ENCODE measurements at places on chromosomes 6 and 20.

- no peak for DNase-seq
These were observed 1297.5 kb upstream of the CITED2 start for GRCh38 chr6:140671926-140672325.

DNA sequence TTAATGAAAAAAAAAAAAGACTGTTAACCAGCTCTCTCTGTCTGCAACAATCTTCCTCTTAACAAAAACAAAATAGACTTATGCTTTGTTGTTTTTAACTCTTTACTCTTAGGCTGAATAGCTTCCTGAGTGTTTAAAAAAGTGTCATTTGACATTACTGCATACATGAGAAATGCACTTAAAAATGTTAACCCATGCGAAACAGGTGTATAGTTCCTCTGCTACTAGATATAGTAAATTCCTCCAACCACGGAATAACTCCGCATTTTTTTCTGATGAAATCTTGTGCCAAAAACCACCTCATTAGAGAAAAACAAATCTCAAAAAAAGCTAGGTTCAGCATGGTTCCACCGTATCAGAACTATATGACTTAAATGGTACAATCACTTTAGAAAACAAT lies 426.0 kb downstream of the ADGRB3 start:
- peak; percentile 6 for DNase-seq

DNA sequence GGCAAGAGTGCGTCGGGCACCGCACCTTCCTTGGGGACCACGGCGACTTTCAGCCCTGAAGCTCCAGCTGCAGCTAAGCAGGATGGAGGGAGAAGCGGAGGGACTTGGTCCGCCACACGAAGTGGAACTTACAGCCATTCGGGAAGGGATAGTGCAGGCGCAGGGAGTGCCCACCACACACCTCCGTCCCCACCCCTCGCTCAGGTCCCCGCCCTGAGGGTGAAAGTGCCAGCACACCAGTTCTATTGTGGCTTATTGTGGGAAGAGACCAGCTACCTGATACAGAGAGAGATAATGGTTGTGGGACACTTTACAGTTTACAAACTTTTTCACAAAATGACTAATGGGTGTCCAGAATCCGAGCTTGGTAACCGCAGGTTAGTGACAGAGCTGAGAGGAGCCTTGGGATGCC lies 76.1 kb downstream of the IRF4 start:
- no peak for DNase-seq

DNA sequence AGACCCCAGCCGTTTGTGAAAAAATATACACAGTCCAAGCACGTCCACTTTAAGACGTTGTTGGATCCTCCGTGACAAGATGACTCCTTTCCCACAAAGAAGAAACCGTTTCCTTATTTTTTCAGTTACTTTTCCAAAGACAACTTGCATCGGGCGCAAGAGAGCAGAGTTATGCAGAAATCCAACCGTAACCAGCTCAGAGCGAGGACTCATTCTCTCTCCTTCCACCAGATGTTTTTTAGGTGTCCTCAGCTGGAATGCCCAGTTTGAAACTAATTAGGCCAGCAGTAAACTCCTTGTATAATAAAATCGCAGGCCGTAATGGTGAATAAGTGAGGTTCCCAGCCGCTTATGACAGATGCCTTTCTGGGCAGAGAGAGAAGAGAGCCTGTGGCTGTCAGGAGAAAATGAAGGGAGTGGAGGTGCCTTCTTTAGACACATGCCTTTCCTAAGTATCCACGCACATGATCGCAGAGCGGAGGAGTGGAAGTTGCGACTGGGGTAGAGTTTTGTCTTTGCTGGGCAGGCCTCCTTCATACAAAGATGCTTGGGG lies 2.8 kb downstream of the EYA2 start:
- DNase-seq = no peak

GRCh38 chr20:21509079-21509596 lies 4.7 kb downstream of the NKX2-2 start:
- no peak for DNase-seq

DNA sequence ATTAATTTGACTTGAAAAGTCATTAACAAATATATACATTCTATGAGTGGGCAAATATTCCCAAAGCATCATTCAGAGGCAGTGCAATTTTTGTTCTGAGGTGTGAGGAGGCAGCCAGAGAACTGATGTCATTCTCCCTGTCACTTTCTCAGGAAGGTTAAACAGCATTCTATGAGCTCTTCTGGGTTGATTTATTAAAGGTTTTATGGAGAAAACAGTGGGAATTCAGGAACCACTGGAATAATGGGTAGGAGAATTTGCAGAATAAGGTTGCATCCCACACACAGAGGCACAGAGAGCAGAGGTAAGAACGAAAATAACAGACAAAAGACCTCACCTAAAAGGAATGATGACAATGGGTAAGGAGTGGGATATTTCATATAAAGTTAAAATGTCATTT lies 860.6 kb downstream of the TFAP2A start:
- no peak for DNase-seq

DNA sequence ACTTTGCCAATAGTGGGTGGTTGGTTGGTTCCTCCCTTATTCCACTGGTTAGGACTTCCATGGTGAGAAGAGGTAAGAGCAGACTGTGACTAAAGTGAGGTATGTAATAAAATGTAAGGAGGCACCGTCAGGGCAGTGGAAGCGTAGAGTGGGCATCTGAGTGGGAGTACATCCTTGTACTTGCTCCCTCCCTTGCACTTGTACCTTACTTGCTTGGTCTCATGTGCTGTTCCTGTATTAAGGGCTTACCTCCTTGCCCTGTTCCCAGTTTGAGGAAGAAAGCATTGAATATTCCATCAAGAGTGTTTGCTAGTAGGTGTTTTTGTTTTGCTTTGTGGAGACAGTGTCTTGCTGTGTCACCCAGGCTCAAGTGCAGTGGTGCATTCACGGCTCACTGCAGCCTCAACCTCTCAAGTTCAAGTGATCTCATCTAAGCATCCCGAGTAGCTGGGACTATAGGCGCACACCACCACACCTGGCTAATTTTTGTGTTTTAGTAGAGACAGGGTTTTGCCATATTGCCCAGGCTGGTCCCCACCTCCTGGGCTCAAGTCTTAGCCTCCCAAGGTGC lies 25.5 kb downstream of the AMD1 start:
- no peak for DNase-seq

- no peak for DNase-seq
These were observed 49.6 kb upstream of the RNF146 start for GRCh38 chr6:127216810-127217789.

- DNase-seq = peak; percentile 91
These were observed 39.7 kb downstream of the TGM2 start for GRCh38 chr20:38125157-38126056.

GRCh38 chr20:2230726-2231488 lies 64.9 kb upstream of the TGM3 start:
- no peak for DNase-seq

DNA sequence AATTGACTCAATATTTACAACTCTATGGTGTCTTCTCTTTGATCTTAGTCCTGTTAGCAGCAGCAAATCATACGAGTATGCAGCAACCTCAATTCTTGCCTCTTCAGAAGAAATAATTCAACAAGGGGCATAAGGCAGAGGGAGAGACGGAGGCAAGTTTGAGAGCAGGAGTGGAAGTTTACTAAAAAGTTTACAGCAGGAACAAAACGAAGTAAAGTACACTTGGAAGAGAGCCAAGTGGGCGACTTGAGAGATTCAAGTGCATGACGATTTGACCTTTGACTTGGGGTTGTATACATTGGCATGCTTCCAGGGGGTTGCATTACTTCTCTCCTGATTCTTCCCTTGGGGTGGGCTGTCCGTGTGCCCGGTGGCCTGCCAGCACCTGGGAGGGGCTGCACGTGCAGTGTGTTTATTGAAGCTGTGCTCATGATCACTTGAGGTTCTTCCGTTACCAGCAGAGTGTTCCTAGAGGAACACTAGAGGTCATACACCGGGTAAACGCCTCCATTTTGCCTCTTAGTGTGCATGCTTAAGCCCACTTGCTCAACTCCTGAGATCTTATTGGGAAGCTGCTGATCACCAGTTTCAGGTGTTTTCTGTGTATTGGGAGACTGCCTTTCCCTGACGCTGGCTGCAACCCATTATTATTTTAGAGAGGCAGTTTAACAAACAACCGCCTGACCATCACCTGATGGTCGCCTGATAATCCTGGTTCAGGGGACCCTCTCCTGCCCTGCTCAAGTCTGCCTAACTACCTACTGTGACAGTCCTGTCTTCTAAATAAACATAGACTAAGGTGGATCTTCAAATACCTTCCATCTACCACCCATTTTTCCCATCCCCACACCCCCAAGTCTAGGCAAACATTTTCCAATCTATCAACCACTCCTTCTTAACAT lies 172.4 kb upstream of the MYLIP start:
- DNase-seq = peak; percentile 5

DNA sequence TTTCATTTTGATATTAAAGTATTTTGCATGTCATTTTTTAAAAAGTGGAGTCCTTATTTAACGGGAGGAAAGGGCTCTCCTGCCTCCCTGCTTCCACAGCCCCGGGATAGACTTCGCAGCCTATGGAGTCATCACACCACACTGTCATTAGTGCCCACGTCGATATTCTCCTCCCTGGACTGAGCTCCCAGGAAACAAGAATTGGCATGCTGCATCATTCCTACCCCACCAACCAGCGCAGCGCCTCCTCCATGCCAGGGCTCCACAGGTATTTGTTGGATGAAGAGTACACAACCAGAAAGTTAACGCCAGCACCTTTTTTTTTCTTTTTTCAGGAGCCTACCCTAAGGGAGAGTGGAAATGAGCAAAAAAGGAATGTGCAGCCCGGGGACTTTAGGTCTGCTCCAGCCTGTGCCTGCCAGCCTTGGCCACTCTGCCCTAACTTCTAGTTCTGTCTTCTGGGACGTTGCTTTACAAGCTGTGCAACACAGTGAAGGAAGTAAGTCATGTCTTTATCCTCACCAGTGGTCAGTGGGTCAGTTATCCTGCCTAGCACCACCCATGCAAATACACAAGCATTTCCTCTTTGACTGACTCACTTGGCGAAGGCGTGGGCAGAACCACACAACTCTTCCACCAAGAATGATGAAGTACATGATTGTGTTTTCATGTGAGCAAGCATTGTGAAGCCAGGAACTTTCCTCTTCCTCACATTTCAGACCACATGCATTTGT lies 180.7 kb upstream of the UST start:
- DNase-seq = peak; percentile 77

DNA sequence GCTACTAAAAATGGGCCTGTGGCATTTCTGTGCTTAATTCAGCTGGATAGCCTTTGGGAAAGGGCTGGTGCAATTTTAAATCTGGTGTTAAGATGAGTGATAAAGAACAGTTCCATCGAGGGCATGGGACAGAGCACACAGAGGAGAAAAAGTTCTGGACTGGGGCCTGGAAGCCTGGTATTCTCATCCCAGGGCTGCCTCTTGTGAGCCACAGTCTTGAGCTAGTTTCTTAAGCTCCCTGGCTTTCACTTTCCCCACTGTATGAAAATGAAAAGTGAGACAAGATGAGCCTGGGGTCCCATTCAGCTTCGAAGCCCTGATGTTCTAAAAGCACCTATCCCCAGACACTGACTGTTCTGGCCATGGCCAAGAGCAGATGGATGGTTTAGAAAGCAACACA lies 14.3 kb upstream of the LAMA4 start:
- no peak for DNase-seq

DNA sequence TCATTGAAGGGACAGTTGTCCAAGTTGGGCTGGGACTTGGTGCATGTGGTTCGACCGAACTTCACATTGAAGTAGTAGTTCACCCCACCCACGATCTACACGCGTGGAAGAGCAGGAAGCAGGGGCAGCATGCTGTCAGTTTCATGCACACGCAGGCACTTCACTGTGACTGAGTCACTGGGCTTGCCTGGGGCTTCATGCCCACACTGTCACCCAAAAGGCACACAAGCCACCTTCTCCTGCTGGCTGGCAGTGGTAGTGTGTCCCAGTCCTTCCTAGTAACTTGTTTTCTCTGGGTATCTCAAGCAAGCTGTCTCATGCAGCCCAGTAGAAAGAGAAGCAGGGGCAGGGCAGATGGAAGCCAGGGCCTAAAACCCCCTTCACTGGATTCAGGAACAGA lies 2.0 kb downstream of the CST5 start:
- DNase-seq = no peak

DNA sequence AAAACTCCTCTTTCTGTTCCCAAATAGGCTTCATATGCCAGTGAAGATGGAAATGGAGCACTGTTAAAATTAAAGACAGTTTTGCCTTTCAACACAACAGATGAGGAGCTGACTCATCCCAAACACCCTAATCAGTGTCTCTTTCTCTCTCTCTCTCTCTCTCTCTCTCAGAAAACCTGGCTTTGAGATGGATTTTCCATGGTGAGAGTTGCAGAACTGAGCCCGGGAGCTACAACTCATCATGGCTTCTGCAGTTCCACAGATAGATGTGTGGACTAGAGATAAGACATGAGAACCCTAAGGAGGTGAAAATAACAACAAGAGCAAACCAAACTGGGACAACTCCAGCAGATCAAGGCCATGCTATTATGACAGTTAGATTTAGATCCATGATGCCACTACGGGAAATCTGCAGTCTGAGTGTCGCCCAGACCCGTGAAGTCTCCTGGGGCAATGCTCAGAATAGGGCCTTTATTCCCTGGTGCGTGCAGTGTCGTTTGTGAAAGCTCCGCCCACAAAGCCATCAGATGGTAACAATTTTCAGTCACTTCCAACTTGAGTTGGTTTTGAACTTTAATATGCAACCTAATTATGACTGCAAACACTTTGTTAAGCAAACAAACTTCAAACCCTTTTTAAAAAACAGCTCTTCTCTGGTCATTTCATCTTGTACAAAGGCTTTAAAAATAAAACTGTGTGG lies 338.2 kb upstream of the PREP start:
- DNase-seq = no peak

DNA sequence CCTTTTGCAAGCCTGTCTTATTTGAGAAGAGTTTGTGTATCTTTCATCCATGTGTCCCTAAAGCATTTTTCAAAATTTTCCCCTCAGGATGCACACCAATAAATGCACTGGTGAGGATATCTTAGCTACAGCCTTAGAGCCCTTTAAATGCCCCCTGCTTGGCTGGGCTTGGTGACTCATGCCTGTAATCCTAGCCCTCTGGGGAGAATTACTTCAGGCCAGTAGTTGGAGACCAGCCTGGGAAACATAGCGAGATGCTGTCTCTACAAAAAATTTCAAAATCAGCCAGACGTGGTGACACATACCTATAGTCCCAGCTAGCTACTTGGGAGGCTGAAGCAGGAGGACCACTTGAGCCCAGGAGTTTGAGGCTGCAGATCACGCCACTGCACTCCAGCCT lies 33.8 kb upstream of the PLCB4 start:
- DNase-seq = peak; percentile 90

DNA sequence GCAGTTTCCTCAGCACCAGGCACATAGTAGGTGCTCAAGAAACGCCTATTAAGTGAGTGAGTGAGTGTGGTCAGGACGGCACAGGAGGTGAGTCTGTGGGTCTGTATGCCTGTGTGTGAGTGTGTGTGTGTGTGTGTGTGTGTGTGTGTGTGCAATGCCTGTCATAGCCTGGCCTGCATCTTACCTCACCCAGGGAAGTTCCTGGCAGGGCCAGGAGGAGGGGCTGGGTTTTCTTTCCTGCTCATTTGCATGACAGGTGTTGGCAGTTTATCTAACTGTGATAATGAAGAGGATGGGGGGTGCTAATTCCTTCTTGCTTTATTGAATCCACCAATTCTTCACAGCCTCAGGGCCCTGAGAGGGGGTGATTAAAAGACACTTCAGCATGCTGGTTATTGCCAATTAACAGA lies 146.7 kb upstream of the MLN start:
- DNase-seq = no peak

GRCh38 chr20:10679269-10679668 lies 5.5 kb upstream of the JAG1 start:
- no peak for DNase-seq

- DNase-seq = no peak
These were observed 18.5 kb downstream of the JARID2 start for GRCh38 chr6:15264412-15264811.

GRCh38 chr6:89862273-89862672 lies 32.0 kb upstream of the GJA10 start:
- no peak for DNase-seq

GRCh38 chr6:88815491-88815890 lies 147.9 kb downstream of the RNGTT start:
- no peak for DNase-seq

All from astrocyte of the hippocampus (primary cell).